ENCODE measurements at places on chromosomes 7 and 10.

GRCh38 chr10:70816220-70816894 lies 609 bp downstream of the SGPL1 start:
- DNase-seq = peak; percentile 69

DNA sequence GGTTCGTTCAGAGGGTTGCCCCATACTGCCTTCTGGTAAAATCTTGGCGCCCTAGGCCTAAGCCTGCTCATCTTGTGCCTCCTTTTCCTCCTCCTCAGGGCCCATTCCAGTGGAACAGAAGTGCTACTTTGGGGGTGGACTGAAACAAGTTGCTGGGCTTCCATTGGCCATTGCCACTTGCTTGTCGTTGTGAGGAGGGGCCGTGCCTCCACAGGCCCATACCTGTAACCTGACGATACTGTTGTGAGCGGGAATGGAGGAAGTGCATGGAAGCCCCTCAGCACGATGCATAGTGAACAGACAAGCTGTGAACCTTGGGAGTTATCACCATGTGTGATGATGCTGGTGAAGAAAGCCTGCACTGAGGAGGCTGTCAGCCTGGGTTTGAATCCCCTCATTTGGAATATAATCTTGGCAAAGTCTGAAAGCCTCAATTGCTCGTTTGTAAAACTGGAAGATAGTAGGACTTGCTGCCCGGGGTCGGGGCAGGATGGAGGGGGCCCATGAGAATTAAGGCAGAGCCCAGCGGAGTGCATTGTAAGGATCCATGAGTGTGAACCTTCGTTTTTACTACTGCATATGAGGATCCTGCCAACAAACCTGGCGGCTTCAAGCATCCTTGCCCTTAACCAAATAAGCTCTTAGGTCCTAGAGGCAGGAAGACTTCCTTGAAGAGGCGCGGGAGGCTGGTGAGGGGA lies 671 bp upstream of the PAPSS2 start:
- no peak for DNase-seq

GRCh38 chr7:157871681-157872080 lies 534.9 kb downstream of the DNAJB6 start:
- no peak for DNase-seq

DNA sequence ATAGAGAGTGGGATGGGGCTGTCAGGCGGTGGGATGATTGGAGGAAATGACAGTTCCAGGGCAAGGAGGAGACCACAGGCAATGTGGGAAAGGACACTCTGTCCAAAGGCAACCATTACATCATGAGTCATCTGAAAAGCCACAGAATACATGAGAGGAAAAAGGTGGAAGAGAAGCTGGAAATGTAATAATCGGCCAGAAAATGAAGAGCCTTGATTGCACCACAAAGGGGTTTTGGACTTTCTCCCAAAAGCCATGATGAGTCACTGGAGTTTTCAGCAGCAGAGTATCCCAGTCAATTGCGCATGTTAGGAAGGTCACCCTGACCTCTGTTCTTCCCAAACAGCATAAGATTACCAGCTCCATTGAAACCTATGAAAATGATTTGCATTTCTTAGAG lies 222.0 kb downstream of the LHFPL3 start:
- DNase-seq = peak; percentile 17

GRCh38 chr7:157990226-157990880 lies 597.3 kb downstream of the PTPRN2 start:
- no peak for DNase-seq

GRCh38 chr7:35714407-35714806 lies 19.5 kb upstream of the HERPUD2 start:
- no peak for DNase-seq

DNA sequence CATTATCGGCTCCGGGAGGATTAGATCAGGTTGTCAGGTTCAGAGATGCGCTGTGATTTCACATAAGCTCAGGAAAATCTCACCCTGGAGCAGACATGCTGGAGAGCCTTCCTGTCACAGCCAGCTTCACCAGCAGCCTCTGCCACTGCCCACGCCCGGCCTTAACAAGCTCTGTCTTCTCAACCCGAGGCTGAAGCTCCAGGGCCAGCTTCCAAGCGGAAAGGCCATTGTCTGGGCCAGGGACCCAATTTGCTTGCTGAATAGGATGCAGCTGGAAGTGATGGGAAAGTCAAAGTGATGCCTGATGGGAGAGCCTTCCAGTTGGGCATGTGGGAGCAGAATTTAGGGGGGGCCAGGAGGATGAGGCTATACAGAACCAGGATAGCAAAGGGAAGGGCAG lies 36.3 kb downstream of the C10orf105 start:
- no peak for DNase-seq

DNA sequence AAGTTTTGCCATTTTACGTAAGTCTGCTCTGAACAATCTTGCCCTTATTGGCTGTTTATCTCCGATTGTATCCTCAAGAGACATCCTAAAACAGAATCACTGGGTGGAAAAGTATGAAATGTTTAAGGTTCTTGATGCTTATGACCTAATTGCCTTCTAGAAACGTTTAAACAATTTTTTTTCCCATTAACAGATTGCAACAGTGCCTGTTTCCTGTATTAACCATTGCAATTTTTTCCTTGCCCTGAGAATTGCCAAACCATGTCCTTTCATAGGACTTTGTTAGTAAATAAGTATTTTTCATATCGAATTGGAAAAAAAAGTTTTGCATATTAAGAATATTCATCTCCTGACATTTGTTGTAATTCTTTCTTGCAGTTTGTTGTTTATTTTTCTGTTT lies 639.8 kb downstream of the INHBA start:
- no peak for DNase-seq

DNA sequence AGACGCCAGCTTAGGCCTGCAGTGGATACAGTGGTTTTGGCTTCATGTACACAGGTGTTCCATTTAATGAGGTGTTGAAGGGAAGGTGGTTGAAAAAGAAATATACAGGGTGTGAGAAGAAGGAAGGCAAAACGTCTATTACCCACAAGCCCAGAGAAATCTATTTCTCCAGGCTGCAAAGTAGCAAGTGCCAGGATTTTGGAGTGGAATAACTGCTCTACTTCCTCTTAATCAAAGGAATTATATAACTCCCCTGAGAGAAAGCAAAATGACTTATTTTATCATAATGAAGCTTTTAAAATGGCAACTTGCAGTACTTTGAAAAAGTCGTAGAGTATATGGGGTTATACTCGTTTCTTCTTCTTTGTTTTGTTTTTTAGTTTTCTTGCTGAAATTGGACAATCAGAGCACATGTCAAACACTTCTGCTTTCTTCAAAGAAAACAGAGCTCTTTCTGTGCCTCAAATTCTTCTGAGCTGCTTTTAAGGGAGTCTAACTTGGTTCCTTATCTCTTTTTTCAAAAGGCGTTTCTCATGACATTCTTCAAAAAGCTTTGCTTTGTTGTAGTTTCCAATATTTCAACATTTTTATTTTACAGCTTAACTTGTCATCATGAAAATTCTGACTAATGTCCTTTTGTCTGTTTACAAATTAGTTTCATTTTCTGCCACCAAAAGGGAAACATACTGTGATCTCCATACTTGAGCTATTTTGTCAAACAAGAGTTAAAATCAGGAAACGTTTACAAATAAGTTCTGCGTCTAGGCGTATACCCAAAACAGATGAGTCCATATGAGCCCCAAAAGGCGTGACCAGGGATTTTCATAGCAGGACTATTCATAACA lies 289.7 kb downstream of the FRMD4A start:
- DNase-seq = no peak

DNA sequence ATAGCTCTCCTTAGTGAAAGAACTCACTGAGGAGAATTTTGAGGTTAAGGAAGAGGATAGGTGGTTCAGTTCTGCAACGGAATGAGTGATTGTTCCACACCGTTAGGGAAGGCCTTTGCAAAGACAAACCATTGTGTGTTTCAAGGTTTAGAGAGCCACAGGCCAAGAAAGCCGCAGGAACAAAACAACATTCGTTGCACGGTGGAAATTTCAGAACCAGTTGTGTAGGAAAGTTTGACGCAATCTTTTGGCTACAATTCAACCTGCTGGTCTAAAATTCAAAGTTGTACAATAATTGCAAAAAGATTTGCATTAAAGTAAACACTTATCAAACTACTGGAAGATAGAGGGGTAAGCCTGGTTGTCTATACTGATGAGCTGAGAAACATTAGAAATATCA lies 91.4 kb downstream of the FAM107B start:
- DNase-seq = no peak

DNA sequence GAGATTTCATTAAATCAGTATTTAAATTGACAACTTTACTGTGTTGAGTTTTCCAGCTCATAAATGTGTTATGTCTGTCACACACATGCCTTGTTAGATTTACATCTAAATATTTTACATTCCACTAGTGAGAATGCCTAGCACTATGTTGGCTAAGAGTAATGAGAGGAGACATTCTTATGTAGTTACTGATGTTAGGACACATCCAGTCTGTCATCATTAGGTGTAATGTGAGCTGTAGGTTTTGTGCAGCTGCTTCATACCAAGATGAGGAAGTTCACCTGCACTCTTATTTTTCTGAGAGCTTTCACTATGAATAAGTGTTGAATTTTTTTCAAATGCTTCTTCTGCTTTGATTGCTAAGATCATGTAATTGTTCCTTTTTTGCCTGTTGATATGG lies 218.0 kb upstream of the IGFBP3 start:
- DNase-seq = no peak

Data from T1000 (cell line).